Activated T-helper 9 cell treated with anti-CD3 and anti-CD28 coated beads, Interleukin-2, amount 50 U/mL, for 16 hours (primary cell): ENCODE measurements at places on chromosomes 2 and 18.

DNA sequence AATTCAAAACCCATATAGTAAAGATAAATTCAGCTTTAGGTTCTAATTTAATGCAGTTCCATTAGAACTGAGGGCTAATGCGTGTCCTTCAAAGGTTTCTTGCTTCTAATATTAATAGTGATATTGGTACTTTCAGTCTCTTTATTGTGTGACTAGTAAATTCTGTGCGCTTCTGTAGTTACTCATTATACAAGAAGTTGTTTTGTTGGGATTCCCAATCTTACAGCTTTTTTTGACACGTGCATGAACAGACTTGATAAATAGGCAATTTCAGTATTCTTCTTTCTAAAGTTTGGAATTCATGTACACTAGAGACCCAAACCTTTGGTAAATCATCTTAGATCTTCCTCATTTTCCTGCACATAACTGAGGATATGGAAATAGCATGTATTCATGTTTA lies 71.8 kb downstream of the HAUS1 start:
- no peak for DNase-seq

DNA sequence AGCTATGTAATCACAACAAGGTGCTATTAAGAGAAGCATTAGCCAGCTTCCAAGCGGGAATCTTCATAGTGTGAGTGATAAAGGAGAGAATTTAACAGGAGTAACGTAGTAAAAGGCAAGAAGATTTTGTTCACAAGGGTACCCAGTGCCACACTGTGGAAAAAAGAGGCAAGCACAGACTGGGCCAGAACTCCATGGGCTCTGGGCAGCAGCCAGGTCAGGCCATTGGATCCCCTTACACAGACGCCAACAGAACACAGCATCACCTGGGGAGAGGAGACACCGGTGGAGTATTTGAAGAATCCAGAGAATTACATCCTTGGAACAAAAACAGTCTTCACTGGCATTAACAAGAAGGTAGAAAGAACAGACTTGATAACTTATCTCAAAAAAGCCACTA lies 21.2 kb downstream of the AMER3 start:
- DNase-seq, result no peak

GRCh38 chr2:54577035-54577434 lies 120.9 kb downstream of the SPTBN1 start:
- no peak for DNase-seq

DNA sequence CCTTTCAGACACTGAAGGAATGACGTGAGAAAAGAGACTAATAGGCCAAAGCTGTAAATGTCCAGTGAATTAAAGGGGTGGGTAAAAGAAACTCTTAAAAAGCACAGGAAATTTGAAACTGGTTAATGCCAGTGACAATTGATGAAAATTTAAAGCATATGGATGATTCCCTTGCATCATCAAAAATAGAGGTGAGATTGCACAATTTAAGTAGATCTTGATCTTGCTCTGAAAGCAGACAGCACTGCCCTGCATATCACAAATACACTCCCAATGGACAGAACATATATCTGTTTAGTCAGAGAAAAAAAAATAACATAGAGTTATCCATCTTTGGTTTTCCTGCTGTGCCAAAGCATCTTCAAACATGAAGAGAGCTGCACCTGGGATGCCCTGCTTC lies 86.7 kb upstream of the UBE2E3 start:
- no peak for DNase-seq

GRCh38 chr18:79896738-79897137 lies 54.7 kb downstream of the SLC66A2 start:
- no peak for DNase-seq
